Activated T-cell treated with anti-CD3 and anti-CD28 coated beads, Interleukin-2, amount 50 U/mL, for 24 hours (primary cell): ENCODE measurements at places on chromosomes 11 and 22.

GRCh38 chr11:15607361-15608036, 492.8 kb downstream of the INSC start:
- no peaks in the 10 kb centered on the region for H3K27me3 ChIP-seq
- H3K27ac ChIP-seq: no peak overlapping the region
- H3K4me1 ChIP-seq: no peaks in the 10 kb centered on the region
- no peak overlapping the region for H3K4me3 ChIP-seq
- no peaks in the 10 kb centered on the region for H3K36me3 ChIP-seq
- DNase-seq: no peak

DNA sequence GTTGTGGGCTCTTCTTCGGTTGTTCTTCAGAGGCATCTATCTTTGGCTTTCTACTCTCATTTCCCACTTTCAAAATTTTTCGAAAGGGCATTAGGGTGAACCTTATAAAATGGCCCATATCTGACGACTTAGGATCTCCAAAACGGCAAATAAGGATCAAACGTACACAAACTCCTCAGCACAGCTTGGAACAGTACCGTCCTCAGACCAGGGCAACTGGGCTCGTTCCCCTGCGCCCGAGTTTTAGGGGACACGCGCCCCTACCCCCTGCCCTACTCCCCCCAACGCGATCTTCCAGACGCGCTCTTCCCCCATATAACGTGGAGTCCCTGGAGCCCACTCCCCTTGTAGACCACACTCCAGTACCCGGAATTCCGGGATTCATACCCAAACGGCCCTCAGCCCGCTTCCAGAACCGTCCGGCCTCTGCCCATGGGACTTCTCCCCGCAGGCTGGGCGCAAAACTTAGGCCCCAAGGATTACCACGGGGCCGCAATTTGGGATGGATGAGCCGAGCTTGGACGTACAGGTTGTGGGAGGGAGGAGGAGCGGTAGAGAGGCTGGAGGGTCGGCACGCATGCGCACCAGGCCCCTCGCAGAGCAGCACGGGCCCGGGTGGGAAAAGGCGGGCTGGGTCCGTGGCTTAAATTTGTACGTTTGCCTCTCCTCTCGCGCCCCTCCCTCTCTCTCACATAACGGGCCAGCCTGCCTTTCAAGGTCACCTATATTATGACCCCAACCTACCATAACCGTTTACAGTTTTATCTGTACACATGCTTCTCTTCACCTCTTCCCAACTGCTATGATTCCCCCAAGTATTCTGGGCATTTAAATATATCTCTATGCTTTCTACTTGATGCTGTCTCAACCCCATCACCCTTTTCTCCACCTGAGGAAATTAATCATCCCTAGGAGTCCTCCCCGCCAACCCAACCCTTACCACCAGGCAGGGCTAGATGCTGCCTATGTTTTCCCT, 3.4 kb downstream of the CCDC89 start:
- DNase-seq: peak; percentile 80
- H3K4me1 ChIP-seq: peaks cover 17% of the 10 kb centered on the region
- peak overlapping the region; percentile 78 for H3K4me3 ChIP-seq
- peak overlapping the region; percentile 90 for H3K27ac ChIP-seq

GRCh38 chr22:38202437-38203089, 769 bp downstream of the MAFF start:
- peaks cover 4% of the 10 kb centered on the region for H3K36me3 ChIP-seq
- peak overlapping the region; percentile 85 for H3K4me3 ChIP-seq
- H3K27ac ChIP-seq: peak overlapping the region; percentile 91

DNA sequence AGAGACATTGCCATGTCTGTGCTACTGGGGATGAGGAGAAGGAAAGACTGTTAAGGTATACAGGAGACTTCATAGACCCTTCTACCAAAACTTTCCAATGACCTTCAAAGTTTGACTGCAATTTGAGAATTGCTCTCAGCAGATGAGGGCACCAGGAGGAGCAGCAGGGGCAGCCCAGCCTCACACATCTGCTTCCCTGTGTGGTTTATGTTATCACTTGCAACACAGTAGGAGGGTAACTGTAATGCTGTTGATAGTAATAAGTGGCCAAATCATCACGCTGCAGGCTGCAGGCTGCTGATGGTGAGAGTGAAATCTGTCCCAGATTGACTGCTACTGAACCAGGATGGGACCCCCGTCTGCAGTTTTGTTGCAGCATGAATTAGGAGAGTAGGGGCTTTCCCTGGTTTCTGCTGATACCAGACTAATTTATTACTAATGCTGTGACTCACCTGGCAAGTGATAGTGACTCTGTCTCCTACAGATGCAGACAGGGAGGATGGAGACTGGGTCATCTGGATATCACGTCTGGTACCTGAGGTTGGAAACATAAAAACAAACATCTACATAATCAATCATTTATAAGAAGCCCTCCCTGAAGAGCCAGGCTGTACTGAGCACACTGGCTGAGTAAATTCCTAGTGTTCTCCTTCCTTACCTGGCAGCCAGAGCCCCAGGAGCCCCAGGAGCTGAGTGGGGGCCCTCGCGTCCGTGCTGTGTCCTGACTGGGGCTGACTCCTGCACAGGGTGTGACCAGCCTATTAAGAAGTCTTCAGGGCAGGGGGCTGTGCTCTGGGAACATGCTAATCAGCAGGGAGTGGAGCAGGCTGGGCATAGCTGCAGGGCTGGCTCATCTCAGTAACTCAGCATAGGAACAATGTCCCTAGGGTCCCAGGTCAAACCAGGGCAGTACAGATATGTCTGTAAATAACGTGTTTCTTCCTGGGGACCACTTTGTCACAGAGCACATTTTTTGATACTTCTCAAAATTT, 74.4 kb downstream of the GAB4 start:
- H3K27me3 ChIP-seq: peaks cover 48% of the 10 kb centered on the region
- no peak for DNase-seq
- H3K36me3 ChIP-seq: no peaks in the 10 kb centered on the region

- peaks cover 33% of the 10 kb centered on the region for H3K4me1 ChIP-seq
- H3K27me3 ChIP-seq: no peaks in the 10 kb centered on the region
- H3K4me3 ChIP-seq: peak overlapping the region; percentile 90
- peak; percentile 75 for DNase-seq
- peaks cover 35% of the 10 kb centered on the region for H3K36me3 ChIP-seq
- H3K27ac ChIP-seq: peak overlapping the region; percentile 96
Observed at GRCh38 chr22:44181033-44181911, 547 bp downstream of the PARVG start.

- H3K27ac ChIP-seq: no peak overlapping the region
- H3K36me3 ChIP-seq: no peaks in the 10 kb centered on the region
- no peak for DNase-seq
- no peaks in the 10 kb centered on the region for H3K4me1 ChIP-seq
Observed at GRCh38 chr11:72631806-72632731, 42.2 kb downstream of the PDE2A start.

- H3K27me3 ChIP-seq: peaks cover 31% of the 10 kb centered on the region
- no peaks in the 10 kb centered on the region for H3K4me1 ChIP-seq
- DNase-seq: no peak
- no peak overlapping the region for H3K4me3 ChIP-seq
- no peak overlapping the region for H3K27ac ChIP-seq
- H3K36me3 ChIP-seq: no peaks in the 10 kb centered on the region
Observed at GRCh38 chr22:44962741-44963454, 46.9 kb downstream of the PHF21B start.

GRCh38 chr11:124793466-124794278, 6.5 kb downstream of the MSANTD2 start:
- H3K4me1 ChIP-seq: peaks cover 59% of the 10 kb centered on the region
- no peak overlapping the region for H3K4me3 ChIP-seq
- peaks cover 7% of the 10 kb centered on the region for H3K36me3 ChIP-seq
- no peak overlapping the region for H3K27ac ChIP-seq
- no peak for DNase-seq
- H3K27me3 ChIP-seq: no peaks in the 10 kb centered on the region

DNA sequence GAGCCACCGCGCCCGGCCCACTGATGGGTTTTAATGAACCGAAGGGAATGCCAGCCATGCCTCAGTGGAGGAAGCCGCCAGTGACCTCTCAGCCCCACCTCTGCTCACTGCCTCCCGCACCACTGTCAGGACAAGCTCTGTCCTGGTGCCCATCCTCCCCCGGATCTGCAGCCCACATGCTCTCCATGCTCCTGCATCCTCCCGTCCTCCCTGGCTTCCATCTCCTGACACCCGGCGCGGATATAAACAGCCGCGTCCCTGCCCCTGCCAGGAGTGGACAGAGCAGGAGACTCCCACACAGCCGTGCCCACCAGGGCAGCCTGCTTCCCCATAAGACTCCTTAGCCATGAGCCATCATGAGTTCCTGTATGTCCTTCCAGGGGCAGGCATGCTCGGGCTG, 26.9 kb downstream of the MACROD1 start:
- H3K4me3 ChIP-seq: no peak overlapping the region
- no peak overlapping the region for H3K27ac ChIP-seq
- no peaks in the 10 kb centered on the region for H3K36me3 ChIP-seq
- DNase-seq: no peak
- H3K27me3 ChIP-seq: no peaks in the 10 kb centered on the region

GRCh38 chr22:21791635-21792625, 56.3 kb upstream of the YPEL1 start:
- peak overlapping the region; percentile 37 for H3K4me3 ChIP-seq
- H3K27me3 ChIP-seq: no peaks in the 10 kb centered on the region
- peaks cover 29% of the 10 kb centered on the region for H3K4me1 ChIP-seq

- H3K4me1 ChIP-seq: peaks cover 2% of the 10 kb centered on the region
- H3K36me3 ChIP-seq: no peaks in the 10 kb centered on the region
- no peak overlapping the region for H3K27ac ChIP-seq
- peak; percentile 22 for DNase-seq
- peaks cover 7% of the 10 kb centered on the region for H3K27me3 ChIP-seq
Observed at GRCh38 chr11:1055109-1055703, 18.7 kb upstream of the MUC6 start.

GRCh38 chr11:43558556-43559127, 121.9 kb upstream of the HSD17B12 start:
- H3K4me1 ChIP-seq: peaks cover 19% of the 10 kb centered on the region
- H3K27ac ChIP-seq: no peak overlapping the region
- H3K36me3 ChIP-seq: no peaks in the 10 kb centered on the region
- H3K27me3 ChIP-seq: peaks cover 83% of the 10 kb centered on the region

DNA sequence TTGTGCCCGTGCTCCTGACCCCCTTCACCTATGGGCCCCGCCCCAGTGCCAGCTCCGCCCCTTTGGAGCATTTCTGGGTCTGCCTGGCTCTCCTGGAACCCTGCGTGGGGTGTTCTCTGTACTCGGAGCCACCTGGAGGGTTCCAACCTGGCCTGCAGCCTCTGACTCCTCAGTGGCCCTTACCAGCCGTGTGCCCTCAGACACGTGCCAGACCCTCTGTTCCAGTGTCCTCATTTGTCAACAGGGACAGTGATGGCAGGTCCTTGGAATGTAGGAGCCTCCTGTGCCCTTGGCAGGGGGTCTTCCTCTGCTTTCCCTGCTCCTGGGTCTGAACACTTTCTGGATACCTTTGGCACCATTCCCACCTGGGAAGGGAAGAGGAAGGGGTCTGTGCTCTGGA, 96.4 kb downstream of the CACNA1I start:
- H3K27ac ChIP-seq: no peak overlapping the region
- H3K36me3 ChIP-seq: peaks cover 33% of the 10 kb centered on the region
- H3K4me3 ChIP-seq: no peak overlapping the region

DNA sequence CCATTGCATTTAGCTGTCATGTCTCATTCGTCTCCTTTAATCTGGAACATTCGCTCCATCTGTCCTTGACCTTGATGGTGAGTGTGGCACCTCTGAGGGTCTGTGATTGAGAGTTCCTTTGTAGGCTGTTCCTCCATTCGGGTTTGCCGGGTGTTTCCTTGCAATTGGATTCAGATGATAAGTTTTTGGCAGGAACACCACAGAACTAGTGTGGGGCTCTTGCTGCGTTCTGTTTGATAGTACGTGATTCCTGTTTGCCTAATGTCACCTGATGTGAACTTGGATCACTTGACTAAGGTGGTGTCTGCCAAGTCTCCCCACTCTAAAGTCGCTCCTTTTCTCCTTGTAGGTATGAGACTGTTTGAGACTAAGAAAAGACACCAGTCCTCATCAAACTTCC, 109.7 kb upstream of the TMEM45B start:
- H3K4me3 ChIP-seq: no peak overlapping the region
- no peak for DNase-seq
- H3K36me3 ChIP-seq: no peaks in the 10 kb centered on the region
- H3K4me1 ChIP-seq: no peaks in the 10 kb centered on the region

- no peaks in the 10 kb centered on the region for H3K36me3 ChIP-seq
- H3K27ac ChIP-seq: no peak overlapping the region
- H3K4me1 ChIP-seq: no peaks in the 10 kb centered on the region
- DNase-seq: no peak
Observed at GRCh38 chr11:96524475-96524874, 134.7 kb downstream of the JRKL start.

DNA sequence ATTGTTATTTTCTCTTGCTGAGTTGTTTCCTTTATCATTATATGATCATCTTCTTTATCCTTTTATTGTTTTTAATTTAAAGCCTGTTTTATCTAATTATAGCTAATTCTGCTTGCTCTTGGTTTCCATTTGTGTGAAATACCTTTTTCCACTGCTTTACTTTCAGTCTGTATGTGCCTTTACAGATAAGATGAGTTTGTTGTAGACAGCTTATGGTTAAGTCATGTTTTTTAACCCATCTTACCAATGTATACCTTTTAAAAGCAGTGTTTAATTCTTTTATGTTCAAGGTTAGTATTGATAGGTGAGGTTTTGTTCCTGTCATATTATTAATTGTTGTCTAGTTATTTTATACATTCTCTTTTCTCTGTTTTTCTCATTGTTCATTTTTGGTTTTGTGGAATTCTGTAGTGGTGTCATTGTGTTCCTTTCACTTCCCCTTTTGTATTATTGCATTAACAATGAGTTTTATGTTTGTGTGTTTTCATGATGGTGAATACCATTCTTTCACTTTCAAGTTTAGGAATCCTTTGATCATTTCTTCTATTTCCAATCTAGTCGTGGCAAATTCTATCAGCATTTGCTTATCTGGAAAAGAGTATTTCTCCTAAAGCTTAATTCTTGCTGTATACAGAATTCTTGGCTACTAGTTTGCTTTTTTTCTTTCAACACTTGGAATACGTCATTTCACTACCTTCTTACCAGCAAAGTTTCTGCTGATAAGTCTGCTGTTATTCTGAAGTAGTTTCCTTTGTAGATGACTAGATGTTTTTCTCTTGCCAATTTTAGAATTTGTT, 21.8 kb downstream of the OR5AN1 start:
- H3K4me3 ChIP-seq: no peak overlapping the region
- H3K27ac ChIP-seq: no peak overlapping the region
- no peaks in the 10 kb centered on the region for H3K36me3 ChIP-seq
- no peak for DNase-seq

DNA sequence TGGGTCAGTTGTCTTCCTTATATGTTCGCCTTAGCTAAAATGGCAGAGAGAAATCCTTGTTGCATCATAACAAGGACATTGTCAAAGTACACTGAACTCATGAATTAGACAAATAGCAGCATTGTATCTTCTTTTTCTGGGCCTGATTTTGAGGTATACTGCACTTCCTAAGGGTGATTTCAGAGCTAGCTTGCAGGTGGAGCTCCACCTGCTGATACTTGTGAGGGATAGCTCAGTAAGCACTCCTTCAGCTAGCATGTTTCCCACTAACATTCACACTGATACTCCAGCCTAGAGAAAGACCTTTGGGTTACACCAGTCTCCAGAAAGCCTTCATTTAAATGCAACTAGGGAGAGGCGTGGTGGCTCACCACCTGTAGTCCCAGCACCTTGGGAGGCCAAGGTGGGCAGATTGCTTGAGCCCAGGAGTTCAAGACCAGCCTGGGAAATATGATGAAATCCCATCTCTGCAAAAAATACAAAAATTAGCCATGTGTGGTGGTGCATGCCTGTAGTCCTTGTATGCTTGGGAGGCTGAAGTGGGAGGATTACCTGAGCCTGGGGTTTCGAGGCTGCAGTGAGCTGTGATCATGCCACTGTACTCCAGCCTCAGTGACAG, 29.8 kb downstream of the JAM3 start:
- no peaks in the 10 kb centered on the region for H3K27me3 ChIP-seq
- no peak overlapping the region for H3K4me3 ChIP-seq
- no peaks in the 10 kb centered on the region for H3K36me3 ChIP-seq
- H3K27ac ChIP-seq: no peak overlapping the region
- no peaks in the 10 kb centered on the region for H3K4me1 ChIP-seq
